ENCODE measurements at places on chromosomes 7 and 10.
A peak's percentile ranks its signal among the peaks of the same experiment; 100 is the strongest.

DNA sequence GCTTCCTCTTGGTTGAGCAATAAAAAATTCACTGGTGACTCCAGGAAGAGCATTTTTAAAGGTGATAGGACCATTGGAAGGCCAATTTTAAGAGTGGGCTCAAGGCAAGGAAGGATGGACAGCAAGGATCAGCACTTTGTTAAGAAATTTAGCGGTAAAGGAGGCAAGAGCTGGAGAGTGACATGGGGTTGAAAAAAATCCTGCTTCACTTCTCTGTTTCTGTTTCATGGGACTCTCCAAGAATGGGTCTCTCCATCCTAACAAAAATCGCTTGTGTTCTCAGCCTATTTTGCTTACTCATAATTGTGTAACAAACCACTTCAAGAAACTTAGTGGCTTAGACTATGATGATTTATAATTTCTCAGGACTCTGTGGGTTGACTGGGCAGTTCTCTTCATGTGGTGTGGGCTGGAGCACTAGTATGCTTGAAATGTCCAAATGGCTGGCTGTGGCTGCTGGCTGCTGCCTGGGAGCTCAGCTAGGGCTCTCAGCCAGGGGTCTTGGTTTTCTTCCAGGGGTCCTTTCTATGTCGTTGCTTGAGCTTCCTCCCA is 59.8 kb upstream of the ZNRF2 start:
- DNase-seq = no peak

GRCh38 chr7:44353668-44354067 is 28.3 kb upstream of the CAMK2B start:
- no peak for DNase-seq

GRCh38 chr10:62205750-62206399 is 62.8 kb downstream of the RTKN2 start:
- DNase-seq = no peak

GRCh38 chr7:135918134-135918533 is 59.0 kb downstream of the MTPN start:
- no peak for DNase-seq

DNA sequence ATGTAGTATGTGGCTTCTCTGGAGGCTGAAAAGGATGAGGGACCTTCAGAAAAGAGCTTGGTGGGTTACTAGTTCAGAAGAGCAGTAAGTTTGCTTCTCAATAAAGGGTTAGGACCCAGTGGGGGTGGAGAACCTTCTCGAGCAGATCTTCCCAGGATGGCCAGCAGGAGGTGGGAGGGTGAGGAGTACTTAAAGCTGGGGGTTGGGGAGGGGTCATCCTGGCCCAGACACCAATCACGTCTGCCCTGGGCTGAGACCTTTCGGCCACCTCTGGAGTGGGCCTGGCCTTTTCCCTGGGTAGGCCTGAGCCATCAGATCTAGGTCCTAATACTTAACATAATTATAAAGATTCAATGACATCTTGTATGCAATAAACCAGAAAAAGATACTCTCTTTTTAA is 149.0 kb upstream of the TCF7L2 start:
- DNase-seq = no peak

DNA sequence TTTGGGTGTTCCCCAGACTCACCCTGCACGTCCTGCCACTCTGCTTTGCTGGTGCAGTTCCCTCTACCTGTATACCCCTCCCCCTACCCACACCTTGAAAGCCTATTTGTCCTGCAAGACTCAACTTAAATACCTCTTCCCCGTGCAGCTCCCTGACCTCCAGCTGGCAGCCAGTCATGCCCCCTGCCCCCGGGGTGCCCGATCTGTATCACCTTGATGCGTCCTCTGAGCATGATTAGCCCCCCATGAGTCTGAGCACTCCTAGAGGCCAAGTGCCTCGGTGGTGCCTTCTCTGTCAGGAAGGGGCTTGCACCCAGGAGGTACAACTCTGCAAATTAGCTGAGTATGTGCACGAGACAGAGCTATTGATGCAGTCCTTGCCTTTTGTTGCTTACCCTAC is 95.1 kb downstream of the RGS10 start:
- DNase-seq = no peak

DNA sequence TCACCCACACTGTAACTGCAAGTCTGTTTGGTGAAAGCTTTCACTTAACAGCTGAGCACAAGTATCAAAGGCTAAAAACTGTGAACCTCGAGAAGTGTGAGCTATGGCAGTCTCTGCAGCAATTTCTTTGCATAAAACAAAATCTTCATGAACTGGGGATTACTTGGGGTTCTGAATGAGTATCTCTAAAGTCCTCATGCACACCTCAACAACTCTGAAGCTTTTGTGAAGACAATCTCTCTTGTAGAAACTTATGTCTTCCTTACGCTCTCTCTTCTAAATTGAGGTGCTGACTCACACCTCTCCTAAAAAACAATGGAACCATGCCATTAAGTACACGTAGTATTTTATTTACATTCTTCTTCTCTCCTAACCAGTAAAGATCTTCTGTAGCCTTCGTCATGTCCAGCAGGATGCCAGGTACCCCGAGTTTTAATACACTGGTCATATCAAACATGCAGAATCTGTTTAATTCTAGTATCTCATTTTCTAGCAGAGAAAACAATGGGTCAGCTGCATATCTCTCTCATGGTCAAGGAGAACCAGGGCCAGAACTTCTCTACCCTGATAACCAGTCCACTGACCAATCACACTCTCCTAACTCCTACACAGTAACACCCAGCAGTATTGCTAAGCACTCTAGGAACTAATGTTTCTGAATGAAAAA is 76.9 kb downstream of the UBE2H start:
- no peak for DNase-seq

DNA sequence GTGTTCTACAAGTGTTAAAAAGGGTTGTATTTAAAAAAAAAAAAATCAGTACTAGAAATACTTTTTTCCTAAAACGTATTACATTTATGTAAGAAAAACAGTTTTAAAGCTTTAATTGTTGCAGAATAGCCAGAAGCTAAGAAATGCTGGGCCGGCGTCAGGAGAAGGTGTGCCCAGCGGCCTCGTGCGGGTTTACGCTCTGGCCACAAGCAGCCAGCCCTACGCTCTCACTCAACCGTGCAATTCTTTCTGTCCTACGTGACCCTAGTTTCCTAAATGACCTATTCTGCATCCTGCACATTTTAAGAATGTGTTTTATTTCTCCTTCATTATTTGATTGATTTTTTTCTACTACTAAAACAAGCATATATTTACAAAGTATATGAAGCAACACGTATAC is 279.7 kb upstream of the KLF14 start:
- no peak for DNase-seq

DNA sequence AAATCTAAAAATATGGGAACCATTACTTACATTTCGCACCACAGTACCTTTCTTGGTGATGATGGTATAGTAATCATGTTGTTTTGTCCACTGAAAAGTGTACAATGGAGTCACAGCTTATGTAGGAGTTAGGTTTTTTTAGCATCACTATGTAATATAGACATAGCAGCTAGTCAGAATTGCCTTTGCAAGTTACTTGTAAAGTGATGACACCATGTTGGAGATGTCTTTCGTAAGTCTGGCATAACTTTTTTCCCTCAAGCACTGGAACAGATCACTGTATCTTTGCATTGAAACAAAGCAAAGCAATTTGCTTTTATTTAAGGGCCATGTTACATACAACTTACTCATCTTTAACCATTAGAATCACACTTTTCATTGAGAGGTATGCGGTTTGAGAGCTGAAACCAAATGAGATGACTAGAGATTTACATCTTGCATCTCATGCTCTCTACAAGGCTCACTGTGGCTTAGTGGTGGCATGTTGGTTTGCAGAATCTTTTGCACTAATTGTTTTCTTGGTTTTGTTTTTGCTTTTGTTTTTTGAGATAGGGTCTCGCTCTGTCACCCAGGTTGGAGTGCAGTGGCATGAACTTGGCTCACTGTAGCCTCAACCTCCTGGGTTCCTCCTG is 18.3 kb downstream of the UBN2 start:
- no peak for DNase-seq

DNA sequence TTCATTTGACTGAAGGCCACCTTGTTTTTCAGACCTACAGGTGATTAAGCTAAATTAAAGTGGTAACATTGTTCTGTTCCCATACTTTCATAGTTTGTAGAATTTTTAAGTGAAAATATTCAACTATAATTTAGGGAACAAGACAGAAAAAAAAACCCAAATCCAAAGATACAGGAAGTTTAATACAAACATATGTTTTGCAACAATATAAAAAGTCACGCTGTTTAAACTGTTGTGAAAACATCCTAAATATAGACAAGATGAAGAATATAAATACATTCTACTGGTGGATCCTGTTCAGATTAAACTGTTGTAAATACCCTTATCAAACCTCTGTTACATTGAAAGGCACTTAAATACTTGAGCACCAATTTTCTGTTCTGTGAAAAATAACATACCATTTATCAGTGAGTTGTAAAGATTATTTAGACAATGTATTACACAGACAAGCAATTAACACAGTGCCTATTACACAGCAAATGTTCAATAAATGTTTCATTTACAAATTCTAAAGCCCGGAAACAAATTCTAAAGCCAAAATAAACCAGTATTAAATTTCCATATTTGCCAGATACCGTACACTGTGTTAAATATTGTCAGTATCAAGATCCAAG is 14.2 kb downstream of the ASZ1 start:
- DNase-seq = no peak

DNA sequence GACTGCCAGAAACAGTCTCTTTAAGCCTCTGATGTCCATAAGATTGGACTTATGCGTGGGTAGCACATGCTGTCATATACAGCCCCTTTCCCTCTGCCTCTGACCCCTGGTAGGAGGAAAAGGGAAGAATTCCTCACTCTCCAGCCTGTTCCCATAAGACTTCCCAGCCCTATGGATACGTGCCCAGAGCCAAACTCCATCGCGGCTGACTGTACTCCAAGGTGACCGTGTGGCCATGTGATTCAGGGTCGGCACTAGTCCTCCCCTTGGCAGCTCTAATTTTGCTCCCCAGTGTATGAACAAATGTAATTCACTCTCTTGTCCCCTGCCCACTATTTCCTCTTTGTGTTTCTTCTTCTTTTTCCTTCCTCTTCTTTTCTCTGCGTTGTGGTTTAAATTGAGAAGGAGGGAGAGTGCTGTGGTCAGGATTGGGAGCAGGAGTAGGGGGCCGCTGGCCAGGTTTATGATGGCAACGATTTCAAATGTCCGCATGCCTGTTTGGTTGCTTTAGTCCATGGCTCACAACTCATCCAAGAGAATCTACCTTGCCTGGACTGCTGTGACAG is 43.8 kb downstream of the PRLHR start:
- DNase-seq = no peak

DNA sequence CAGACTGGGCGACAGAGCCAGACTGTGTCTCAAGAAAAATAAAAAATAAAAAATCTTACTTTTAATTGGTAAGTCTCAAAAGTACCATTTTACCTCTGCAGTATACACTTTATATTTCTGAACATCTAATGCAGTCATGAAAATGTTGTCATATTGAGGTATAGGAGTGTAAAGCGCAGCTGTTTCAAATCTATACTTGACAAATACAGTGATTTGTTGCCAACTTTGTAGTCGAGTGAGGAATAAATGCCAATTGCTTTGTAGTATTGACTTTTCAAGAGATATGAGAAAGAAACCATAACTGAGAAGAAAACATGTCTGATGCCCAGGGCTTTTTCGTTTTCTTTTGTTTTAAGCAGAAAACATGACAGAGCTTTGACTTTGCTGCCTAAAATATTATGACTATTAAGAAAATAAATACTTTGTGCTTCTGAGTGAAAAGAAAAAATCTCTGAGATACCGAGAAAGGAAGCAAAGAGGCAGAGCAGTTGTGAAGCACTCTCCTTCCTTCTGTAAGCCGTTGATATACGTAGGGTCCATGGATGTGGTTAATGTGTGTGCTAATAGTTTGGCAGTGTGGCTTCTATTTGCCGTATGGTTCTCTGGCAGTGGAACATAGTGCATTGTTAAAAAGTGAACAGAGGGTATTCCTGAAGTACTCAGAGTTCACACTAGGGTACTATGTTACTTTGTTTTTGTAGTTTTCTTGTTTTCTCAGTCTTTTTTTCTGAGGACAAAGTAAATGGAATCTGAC is 38.2 kb downstream of the AVL9 start:
- no peak for DNase-seq

DNA sequence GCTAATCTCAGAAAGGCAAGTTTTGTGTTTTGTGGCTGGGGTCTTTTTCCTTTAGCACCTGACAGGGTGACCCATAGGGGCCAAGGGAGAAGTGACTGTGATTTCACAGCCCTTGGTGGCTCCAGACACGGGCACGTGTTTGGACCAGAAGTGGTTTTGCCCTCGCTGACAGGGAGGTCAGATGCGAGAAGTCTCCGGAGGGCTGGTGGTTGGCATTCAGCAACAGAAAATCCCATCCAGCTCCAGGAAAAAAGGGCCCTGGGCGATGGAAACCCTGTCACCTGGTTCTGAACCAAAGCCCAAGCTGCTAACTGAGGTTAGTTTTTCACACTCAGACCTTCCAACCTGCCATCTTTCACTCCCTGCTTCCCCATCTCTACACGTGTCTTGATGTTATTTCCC is 272.9 kb downstream of the TRIL start:
- DNase-seq = no peak

GRCh38 chr10:93816123-93816747 is 58.5 kb downstream of the LGI1 start:
- DNase-seq = peak; percentile 8

GRCh38 chr10:7185367-7185690 is 225.5 kb downstream of the SFMBT2 start:
- no peak for DNase-seq

DNA sequence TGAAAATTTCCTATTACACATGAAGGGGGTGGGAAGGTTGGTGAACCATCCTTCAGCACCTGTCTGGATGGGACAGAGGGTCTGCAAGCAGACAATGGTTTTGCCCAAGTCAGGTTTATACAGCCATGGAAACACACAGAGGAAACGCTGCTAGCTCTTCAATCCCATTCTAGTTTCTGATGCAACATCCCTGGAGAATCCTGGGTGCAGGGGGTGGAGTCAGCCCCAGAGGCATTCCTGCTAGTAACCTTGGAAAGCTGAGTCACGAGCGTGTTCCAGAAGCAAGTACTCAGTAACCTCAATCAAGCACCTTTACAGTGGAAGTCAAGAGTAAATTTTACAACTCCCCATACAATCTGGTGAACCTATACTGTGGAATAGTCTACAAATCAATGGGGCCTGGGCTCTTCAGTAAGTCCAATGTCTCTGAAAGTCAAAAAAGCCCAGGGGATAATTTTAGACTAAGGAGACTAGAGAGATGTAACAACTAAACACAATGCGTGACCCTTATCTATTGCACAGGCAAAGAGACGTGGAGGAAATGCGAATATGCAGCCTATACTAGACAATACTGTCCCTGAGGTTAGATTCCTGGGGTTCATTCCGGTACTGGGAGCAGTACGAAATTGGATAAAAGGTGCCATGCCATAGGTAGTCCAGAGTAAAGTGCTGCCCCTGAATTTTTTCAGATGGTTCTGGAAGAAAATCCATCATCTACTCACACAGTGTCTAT is 95.4 kb downstream of the ZRANB1 start:
- no peak for DNase-seq

All from hypothalamus (tissue), 51 donors.